ENCODE measurements at places on chromosomes 6 and 20. TPM values are rescaled to one million over a fixed set of nuclear protein-coding genes. Genes with fewer than 3 reads are reported as not detected.
A peak's percentile ranks its signal among the peaks of the same experiment; 100 is the strongest.

Gene KCNK17
- 10.4 TPM for total RNA-seq

DNA sequence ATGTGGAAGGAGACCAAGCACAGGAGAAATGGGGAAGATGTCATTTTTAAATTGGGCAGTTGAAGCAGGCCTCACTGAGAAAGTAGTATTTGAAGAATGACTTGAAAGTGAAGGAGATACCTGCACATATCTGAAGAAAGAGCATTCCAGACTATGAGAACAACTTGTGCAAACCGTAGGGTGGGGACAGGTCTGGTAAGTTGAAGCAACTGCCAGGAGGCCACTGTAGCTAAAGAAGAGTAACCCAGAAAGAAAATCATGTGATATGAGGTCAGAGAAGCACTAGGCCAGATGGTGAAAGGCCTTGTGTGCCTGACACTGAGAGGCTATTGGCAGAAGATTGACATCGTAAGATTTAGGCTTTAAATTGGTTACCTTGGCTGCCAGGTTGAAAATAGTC, 4.7 kb upstream of the SUPT3H start:
- H3K4me1 ChIP-seq, result no peaks in the 10 kb centered on the region
- DNase-seq, result no peak
- no peaks in the 10 kb centered on the region for H3K36me3 ChIP-seq
- H3K27me3 ChIP-seq, result no peaks in the 10 kb centered on the region

DNA sequence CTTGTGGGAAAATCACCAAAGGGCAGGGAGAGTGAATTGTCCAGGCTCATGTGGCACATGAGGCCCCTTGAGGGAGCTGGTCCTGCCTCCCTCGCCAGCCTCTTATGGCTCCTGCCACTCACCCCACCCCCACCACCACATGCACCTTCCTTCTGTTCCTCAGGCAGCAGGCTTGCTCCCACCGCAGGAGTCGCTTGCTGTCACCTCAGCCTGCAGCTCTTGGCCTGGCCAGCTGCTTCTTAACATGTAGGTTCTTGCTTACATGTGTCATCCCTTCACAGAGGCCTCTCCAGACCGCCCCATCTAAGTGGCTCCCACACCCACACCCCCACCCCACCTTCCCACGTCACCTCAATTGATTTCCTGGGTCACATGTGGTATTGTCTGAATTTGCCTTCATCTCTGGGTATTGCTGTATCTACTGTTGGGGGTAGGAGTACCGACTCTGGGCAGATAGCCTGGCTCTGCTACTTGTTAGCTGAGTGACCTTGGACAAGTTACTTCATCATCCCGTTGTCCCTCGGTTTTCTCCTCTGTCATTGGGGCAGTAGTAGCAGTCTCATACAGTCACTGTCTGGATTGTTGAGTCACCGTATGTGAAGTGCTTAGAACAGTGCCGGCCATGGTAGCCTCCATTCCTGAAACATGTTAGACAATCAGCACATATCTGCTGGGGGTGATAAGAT, 41.7 kb downstream of the SLC9A8 start:
- no peaks in the 10 kb centered on the region for H3K27me3 ChIP-seq
- peaks cover 14% of the 10 kb centered on the region for H3K4me1 ChIP-seq
- H3K4me3 ChIP-seq, result no peak overlapping the region
- H3K27ac ChIP-seq, result peak overlapping the region; percentile 38
- DNase-seq, result no peak

DNA sequence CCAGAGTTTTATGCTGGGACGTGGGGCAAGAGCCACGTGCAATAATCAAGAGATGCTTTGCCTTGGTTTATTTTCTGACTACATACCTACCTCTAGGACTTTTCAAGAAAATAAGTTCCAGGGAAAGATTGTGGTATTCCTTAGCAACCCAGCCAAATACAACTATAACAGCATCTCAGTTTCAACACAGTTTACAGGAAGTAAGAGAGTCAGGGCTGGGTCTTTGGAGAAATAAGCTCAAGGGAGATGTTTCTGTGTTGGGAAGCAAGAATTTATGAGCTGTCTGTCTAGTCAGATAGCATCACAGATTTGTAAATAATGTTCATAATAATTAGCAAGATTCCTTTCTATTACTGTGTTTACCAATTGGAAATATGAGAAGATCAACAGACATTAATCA, 35.1 kb downstream of the MAP3K5 start:
- H3K4me3 ChIP-seq, result no peak overlapping the region
- no peak overlapping the region for H3K27ac ChIP-seq
- H3K36me3 ChIP-seq, result peaks cover 3% of the 10 kb centered on the region
- peaks cover 9% of the 10 kb centered on the region for H3K4me1 ChIP-seq
- DNase-seq, result no peak

DNA sequence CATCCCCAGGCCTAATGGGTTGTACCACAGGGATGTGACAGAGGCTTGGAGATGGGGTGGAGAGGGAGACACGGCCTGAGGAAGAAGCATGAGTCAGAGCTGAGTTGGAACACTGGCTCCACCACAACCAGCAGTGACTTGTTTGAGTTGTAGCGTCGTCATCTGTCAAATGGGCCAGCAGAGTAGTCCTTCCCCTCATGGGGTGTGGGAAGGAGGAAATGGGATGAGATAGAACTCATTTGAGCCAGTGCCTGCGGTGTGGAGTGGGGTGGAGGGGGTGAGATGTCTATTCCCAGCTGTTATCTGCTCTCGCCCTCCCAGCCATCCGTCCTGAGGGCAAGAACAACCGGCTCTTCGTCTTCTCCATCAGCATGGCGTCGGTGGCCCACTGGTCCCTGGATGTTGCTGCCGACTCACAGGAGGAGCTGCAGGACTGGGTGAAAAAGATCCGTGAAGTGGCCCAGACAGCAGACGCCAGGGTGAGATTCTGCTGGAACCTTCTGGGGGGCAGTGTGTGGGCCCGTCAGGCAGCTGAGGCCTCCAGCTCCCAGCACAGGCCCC, 32.5 kb downstream of the PLCG1 start:
- no peaks in the 10 kb centered on the region for H3K27me3 ChIP-seq
- no peak overlapping the region for H3K27ac ChIP-seq
- H3K4me1 ChIP-seq, result peaks cover 3% of the 10 kb centered on the region
- H3K36me3 ChIP-seq, result peaks cover 18% of the 10 kb centered on the region

Gene PRRT1
- total RNA-seq, result 3.6 TPM

Gene ID4
- 111 TPM for total RNA-seq

Gene VNN1
- 1.8 TPM for total RNA-seq

DNA sequence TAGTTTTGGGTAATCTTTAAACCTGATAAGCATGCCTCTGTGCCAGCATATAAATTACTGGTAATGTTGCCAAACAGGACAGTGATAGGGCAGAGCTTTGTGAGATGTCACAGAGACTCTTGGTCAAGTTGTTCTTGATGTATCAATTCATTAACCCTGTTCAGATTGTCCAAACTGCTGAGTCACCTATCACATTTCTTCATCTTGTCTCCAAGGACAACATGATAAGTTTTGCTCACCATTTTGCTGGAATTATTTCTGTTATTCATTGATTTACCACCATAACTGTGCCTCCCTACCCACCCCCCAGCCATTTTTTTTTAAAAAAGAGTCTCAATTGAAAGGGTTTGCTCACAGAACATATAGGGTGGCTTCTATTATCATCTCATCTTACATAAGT, 19.5 kb upstream of the GMNN start:
- H3K4me1 ChIP-seq, result no peaks in the 10 kb centered on the region
- no peaks in the 10 kb centered on the region for H3K36me3 ChIP-seq
- H3K4me3 ChIP-seq, result no peak overlapping the region
- DNase-seq, result no peak

- DNase-seq, result no peak
- H3K4me1 ChIP-seq, result no peaks in the 10 kb centered on the region
- H3K36me3 ChIP-seq, result no peaks in the 10 kb centered on the region
- H3K27me3 ChIP-seq, result no peaks in the 10 kb centered on the region
- no peak overlapping the region for H3K4me3 ChIP-seq
- peak overlapping the region; percentile 81 for H3K27ac ChIP-seq
Measured at GRCh38 chr6:17964633-17965032, 22.8 kb downstream of the KIF13A start.

DNA sequence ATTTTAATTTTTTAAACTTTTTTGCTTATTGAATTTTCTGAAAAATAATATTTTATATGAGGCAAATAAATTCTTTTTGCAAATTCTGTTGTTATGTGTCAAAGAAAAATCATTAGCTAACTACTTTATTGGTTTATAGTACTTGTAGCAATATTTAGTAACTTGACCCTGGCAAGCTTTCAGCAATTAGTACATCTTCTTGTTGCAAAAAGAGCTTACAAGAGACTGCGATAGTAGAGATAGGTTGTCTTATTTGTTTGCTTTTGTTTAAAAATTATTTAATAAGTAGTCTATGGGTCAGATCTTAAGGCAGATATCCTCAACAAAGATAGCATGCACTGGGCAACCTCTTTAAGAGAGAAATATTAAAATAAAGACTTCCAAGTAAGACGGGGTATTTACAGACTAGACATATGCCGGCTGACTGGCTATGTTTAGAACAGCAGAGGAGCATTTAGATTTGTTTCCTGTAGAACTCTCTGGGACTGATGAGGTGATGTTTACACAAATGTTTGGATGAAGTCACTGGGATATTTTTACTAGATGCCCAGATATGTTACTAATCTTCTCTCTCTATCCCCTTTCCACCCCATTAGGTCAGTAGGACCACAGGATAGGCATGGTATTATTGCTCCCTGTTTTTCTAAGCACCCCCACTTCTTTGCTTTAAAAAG, 25.0 kb downstream of the VGLL2 start:
- no peak overlapping the region for H3K27ac ChIP-seq
- no peaks in the 10 kb centered on the region for H3K4me1 ChIP-seq
- H3K4me3 ChIP-seq, result no peak overlapping the region
- H3K27me3 ChIP-seq, result no peaks in the 10 kb centered on the region
- H3K36me3 ChIP-seq, result no peaks in the 10 kb centered on the region

Gene IP6K3
- total RNA-seq, result not detected

DNA sequence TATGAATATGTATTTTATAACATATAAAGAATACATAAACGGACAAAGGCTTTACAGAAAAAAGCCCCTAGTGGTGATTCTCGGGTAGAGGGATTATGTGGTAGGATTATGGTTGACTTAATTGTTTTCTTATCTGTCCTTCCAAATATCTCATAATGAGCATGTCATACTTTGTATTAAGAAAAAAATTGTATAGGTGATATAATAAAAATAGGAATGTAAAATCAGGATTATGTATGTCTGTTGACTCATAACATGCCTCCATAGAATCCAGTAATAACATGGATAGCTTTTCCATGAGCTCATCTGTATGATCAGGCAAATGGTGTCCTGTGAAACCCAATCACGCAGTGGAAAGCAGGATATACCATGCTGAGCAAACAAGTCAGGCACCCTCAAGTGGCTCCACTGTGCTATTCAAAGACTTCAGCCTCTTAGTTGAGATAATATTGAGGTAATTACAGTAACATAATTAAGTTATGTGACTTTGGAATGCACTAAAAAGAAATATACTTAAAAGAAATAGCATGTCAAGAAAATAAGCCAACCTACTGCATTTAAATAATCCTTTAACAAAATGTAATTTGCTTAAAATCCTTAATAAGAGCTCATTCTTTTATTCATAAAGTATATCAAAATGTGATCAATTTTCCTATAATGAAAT, 39.6 kb upstream of the PRELID3B start:
- H3K27ac ChIP-seq, result no peak overlapping the region
- no peak overlapping the region for H3K4me3 ChIP-seq
- no peak for DNase-seq
